Epithelial cell of proximal tubule (primary cell): ENCODE measurements at places on chromosomes 12 and 14. TPM values are rescaled to one million over a fixed set of nuclear protein-coding genes. Genes with fewer than 3 reads are reported as not detected.
A peak's percentile ranks its signal among the peaks of the same experiment; 100 is the strongest.

GRCh38 chr12:129215556-129215955, 362.3 kb downstream of the GLT1D1 start:
- peak; percentile 52 for DNase-seq

GRCh38 chr12:91357381-91357780, 174.8 kb upstream of the DCN start:
- no peak for DNase-seq

GRCh38 chr12:24681570-24681969, 267.3 kb downstream of the BCAT1 start:
- DNase-seq, result no peak

DNA sequence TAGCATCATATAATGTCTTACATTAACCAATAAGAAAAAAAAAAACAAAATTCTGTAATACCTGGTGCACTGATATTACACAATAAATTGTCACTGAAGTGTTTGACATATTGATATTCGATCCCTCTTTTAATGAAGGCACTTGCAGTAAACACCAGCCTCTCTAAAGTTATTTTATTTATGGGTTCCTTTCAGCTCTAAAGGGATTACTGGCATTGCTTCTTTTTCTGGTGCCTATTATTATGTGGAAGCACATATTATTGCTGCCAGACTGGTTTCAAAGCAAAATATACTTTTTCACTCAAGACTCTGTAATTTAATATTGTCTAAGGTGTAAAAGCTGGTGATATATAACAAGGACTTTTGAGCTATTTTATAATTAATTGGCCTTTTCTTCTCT, 1090.5 kb downstream of the TRHDE start:
- no peak for DNase-seq

- no peak for DNase-seq
These were observed 91.4 kb downstream of the CDK17 start for GRCh38 chr12:96308881-96309280.

GRCh38 chr14:104784846-104785707, 10.5 kb downstream of the AKT1 start:
- DNase-seq, result no peak

DNA sequence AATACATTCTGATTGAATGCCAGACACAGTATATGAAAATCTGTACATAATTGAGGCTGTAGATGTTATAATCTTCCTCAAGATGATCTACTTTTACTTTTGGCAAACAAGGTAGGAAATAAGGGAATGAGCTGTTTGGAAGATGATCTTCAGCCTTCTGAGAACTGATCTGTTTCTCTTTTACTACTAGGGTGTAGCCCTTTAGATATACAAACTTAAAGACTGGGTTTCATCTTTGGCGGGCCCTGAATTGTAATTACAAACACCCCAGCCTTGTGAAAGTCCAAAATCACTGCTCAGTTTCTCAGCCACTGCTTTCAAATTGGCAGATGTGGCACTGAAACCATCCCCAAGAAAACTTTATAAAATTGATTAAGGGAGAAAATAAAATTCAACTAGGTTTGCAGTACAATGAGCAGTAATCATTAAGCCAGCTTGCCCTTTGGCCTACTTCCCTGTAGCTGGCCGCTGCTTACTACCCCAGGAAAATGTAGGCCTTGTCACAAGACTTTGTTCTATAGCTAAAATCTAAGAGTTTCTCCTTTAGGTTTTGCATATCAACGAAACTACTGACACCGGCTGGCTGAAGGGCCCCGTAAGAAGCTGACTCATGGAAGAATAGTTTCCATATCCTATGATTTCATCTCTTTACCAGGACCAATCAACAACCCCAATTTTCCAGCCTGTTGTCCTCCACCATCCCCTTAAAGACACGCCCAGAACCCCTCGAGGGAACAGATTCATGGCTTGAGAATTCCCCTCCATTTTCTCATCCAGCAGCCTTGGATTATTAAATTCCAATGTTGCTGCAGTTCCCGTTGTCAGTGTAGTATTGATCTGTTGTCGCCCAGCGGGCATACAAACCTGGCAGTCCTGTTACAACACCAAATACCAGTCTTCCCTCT, 210.8 kb downstream of the PCNX1 start:
- DNase-seq, result no peak

KRT80 gene
- total RNA-seq, result 18.0 and 32.1 TPM in 2 replicates

- DNase-seq, result no peak
These were observed 3.2 kb upstream of the SP1 start for GRCh38 chr12:53376747-53377146.

- DNase-seq, result no peak
These were observed 2.8 kb downstream of the SLC38A2 start for GRCh38 chr12:46369474-46370379.

- DNase-seq, result no peak
These were observed 5.8 kb downstream of the BMAL2 start for GRCh38 chr12:27338473-27338872.

DNA sequence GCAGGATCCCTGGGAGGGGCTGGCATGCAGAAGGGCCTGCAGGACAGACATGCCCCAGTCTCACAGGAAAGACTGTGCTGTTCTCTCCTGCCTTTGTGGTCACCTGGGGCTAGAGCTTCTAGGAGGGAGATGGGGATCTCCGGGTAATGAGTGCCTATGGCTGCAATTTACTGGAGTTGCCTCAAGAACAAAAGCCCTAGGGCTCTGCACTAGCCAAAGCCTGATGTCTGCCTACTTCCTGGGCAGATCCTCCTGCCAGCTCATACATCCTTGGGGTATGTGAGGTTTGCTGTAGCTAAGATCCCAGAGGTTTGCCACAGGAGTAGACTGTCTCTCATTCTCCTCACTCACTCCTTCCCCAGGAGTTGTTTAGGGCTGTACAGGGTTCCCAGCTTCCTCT, 106.9 kb upstream of the PPFIA2 start:
- no peak for DNase-seq

GRCh38 chr14:65658202-65658601, 245.7 kb downstream of the FUT8 start:
- no peak for DNase-seq

KLRD1 gene
- total RNA-seq, result not detected in 2 replicates

PTPRQ gene
- total RNA-seq, result not detected in 2 replicates

GRCh38 chr12:51183816-51184215, 10.9 kb upstream of the TFCP2 start:
- peak; percentile 3 for DNase-seq

PDE3A gene
- total RNA-seq, result 1.3 and 1.6 TPM in 2 replicates

- DNase-seq, result no peak
These were observed 10.7 kb upstream of the HSP90AA1 start for GRCh38 chr14:102097441-102098135.

- no peak for DNase-seq
These were observed 154.0 kb upstream of the SSTR1 start for GRCh38 chr14:38053666-38054065.

GRCh38 chr14:21070610-21071224, 613 bp downstream of the ARHGEF40 start:
- no peak for DNase-seq

DNA sequence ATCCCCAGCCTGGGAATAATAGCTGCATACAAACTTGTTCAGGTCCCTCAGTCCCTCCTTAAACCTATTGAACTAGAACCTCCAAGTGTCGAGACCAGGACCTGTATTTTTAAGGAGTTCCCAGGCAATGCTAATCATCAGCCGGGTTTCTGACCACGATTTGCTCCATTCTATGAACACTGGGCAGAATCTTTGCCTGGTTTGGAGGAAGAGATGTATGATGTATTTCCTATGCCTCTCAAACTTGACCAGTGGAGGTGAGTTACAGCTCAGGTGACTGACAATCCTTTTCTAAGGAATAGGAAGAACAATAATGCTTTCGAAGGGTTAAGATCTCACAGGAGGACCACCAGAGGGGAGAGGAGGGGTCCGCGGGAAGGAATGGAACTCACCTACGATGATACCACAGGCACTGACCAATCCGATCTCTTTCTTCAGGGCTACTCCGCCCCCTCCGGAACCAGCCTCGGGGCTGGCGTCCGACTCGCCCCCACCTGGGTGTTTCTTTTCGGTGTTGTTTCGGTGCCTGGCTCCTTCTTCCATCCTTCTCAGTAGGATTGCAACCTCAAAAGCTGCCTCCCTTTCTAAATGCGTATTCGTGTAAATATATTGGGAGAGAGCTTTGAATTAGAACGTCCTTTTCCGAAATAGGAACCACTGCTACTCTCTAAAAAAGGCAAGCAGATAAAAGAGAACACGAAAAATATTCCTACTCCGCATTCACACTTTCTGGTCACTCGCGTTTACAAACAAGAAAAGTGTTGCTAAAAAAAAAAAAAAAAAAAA, 895 bp downstream of the SLC7A8 start:
- DNase-seq, result no peak

DNA sequence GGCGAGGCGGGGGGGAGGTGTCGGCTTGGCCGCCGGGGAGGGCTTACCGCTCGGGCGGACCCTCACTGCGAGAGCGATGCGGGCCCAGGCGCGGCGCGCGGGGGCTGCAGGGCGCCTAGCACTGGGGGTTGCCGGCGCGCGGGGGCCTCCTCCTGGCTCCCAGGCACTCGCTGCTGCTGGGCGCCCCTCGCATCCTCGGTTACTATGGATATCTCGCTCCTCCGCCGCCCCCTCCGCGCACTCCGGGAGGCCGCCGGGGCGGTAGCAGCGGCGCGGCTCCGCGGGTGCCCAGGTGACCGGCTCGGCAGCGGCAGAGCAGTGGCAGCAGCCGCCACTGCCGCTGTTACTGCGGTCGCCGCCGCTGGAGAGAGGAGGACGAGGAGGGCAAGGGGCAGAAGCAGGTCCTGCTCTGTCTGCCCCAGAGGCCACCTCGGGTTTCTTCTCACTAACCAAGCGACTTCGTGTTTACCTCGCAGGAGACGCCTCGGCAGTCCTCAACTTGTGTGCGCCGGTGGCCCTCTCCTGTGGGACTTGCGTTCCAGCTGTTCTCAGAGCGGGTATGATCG, 250.1 kb downstream of the APAF1 start:
- no peak for DNase-seq

DNA sequence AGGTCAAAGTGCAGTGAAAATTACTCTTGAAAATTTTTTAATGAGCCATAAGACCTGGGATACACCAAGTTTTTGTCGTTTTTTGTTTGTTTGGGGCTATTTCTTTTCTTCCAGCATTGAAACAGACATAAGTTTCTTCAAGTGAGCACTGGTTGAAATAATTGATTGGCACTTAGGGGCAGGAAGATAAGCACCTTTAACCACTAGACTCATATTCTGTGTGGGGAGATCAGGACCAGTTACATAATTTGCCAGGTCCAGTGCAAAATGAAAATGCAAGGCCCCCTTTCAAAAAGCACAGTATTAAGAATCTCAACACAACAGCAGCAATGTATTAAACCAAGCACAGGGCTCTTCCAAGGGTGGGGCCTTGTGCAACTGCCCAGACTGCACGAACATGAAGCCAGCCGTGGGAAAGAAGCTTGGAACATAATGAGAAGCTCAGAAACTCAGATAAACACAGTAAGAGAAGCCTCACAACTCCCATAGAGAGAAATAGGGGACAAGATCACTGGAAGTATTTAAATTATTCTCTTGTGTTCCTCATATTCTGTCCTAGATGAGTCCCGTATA, 3.2 kb upstream of the TCP11L2 start:
- DNase-seq, result no peak

DNA sequence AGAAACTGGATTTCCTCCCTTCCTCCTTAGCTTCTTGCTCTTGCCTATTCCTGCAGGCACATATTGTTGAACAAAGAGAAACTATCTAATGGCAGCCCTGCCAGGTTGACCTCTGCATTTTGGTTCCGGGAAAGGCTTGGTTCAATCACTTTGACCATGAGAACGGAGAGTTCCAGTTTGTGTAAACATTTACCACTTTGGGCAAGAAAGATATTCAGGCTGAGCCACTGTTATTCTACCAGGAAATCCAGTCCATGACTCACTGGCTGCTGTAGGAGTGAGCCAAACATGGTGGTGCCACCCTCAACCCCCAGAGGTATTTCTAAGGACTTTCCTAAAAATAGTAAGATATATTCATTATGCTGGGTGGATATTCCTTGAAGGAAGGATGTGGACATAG, 242.2 kb upstream of the OR4E1 start:
- DNase-seq, result peak; percentile 72

ACOT6 gene
- 0.07 TPM in 1 of 2 replicates, not detected in the other for total RNA-seq

DNA sequence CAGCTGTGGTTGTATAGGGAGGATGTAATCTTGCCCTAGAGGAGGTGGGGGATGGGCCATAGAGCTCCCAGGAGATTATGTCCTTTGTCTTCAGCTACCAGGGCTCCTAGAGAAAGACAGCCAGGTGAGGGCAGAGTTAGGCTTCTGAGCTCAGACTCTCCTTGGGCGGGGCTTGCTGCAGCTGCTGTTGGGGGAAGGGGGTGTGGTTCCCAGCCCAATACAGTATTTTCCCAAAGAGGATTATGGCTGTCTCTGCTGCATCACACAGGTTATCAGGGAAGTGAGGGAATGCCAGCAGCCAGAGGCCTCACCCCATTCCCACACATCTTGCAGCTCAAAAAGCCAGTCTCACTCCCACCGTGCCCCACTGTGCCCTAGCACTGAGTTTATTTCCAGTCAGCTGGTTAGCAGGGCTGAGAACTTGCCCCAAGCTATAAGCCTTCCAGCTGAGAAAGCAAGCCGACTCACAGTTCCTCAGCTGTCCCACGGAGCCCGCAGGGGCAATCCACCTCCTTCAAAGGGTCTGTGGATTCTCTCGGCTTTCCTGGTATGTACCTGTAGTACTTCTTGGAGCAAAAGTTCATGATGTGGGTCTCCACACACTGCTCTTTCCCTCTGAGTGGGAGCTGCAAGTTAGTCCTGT, 217.3 kb upstream of the CPNE8 start:
- no peak for DNase-seq

PKP2 gene
- total RNA-seq, result 6.5 and 13.4 TPM in 2 replicates

IGF1 gene
- total RNA-seq, result 0.06 TPM in 1 of 2 replicates, not detected in the other

CCDC198 gene
- total RNA-seq, result 18.9 and 20.0 TPM in 2 replicates

ZDHHC22 gene
- 0.07 TPM in 1 of 2 replicates, not detected in the other for total RNA-seq

DNA sequence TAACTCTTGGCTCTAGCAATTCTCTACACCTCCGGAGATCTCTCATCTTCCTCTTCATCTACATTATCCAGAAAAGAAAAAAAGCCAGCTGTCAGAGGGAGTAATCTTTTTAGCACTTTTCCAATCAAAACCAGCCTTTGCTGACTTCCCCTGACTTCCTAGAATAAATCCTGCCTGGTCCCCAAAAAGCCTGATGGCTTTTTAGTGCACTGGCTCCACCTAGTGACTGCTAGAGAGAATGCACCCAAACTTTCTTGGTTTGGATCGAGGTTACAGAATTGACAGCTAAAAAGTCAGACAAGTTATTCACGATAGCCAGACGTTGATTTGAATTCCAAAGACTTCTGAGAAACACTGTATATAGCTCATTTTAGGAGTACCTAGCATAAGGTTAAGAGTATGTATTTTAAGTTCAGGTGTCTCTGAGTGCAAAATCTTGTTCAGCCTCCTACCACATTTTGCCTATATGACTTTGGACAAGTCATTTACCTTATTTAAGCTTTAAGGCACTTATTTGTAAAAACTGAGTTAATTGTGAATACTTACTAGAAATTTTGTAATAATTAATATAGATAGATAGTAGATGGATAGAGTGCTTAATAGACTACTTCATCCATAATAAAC, 185.7 kb upstream of the GRIN2B start:
- DNase-seq, result no peak

DDX47 gene
- total RNA-seq, result 106 and 110 TPM in 2 replicates

DNA sequence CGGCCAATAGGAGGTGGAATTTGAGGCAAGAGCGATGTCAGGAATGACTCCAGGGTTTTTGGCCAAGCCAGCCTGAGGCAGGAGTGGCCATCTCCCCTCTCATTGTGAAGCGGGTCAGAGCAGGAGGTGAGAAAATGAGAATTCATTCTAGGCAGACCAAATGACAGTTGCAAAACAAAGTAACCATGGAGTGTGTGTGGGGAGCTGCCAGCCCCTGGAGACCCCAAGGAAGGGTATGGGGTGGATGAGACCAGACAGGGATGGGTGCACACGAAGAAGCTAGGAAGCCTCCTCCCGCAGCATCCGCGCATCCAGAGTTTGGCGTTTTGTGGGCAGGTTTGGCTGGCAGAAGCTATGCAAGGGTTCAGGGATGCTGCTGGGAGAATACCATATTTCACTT, 38.8 kb downstream of the FZD10 start:
- no peak for DNase-seq
